ENCODE measurements at places on chromosomes 1 and 21. TPM values are rescaled to one million over a fixed set of nuclear protein-coding genes. Genes with fewer than 3 reads are reported as not detected.

FMO1 gene
- not detected for total RNA-seq

NUDT17 gene
- total RNA-seq = 2.3 TPM

GOLT1A gene
- 0.48 TPM for total RNA-seq

TINAGL1 gene
- not detected for total RNA-seq

FPGT gene
- 14.0 TPM for total RNA-seq

BSND gene
- total RNA-seq = 0.05 TPM

DCDC2B gene
- 0.37 TPM for total RNA-seq

GRCh38 chr1:216081445-216081844 lies 341.8 kb downstream of the USH2A start:
- no peak for ATAC-seq

DNA sequence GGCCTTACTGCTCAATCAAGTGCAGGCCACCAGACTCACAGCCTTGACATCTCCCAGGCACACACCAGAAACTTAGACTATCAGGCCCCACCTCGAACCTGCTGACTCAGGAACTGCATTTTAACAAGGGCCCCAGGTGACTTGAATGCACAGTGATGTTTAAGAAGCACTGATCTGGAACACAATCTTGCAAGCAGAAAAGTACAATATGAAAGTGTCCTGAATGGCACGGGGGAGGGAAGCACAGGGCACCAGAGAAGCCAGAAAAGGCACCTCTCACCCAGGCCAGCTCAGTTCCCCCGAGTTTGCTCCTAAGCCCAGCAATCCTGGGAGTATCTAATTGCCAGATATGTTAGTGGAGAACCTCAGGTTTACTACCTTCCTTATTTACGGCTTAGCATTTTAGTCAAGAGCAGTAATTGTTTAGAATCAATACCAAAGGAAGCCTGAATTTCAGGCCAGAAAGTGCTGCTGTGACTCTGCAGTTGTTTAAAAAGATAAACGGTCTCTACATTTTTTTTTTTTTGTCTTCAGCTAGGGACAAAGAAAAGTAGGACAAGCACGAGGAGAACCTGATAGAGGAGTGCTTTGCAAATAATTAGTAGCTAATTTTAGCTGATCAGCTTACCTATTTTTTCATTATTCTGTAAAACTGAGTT lies 50.9 kb upstream of the CDC42BPA start:
- ATAC-seq = no peak

- peak; percentile 88 for ATAC-seq
These were observed 14.8 kb upstream of the PIGM start for GRCh38 chr1:160046494-160047110.

DNA sequence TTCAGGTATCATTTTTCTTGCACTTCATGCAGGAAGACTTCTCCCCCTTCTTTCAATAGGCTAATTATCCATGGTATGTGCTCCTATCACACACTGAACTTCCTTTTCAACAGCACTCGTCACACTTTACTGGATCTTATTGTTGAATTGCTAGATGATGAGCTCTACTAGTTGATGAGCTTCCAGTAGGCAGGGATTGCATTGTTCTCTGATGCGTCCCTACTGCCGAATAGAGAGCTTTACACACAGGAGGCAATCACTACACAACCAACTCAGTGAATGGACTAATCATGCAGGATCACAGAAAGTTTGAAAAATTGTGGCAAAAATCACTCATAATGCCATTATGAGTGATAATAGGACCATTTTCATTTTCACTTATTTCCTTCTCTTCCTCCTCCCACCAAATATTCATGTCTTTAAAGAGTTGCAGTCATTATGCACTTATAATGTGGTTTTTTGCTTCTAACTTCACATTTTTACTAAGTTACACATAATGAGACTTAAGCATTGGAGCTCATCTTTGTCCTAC lies 128.1 kb upstream of the ZNF648 start:
- ATAC-seq = peak; percentile 75

GRCh38 chr1:117824616-117825015 lies 104.8 kb downstream of the GDAP2 start:
- no peak for ATAC-seq

DNA sequence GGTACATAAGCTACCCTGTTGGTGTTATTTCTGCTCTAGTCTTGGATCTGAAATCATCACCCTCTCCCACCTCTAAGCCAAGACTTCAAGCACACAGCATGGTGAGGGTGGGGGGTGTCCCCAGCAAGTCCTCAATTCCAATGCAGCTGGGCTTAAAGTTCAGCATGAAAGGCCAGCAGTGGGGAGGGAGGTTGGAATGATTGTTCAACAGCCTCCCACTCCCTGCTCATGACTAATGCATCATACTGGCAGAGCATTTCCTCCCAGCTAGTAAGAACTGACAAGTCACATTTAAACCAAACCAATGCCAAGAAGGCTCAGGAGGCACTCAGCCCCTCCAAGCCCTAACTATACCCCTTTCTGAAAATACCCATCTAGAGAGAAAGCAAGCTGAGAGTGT lies 50.1 kb downstream of the TIAM1 start:
- peak; percentile 95 for ATAC-seq

DNA sequence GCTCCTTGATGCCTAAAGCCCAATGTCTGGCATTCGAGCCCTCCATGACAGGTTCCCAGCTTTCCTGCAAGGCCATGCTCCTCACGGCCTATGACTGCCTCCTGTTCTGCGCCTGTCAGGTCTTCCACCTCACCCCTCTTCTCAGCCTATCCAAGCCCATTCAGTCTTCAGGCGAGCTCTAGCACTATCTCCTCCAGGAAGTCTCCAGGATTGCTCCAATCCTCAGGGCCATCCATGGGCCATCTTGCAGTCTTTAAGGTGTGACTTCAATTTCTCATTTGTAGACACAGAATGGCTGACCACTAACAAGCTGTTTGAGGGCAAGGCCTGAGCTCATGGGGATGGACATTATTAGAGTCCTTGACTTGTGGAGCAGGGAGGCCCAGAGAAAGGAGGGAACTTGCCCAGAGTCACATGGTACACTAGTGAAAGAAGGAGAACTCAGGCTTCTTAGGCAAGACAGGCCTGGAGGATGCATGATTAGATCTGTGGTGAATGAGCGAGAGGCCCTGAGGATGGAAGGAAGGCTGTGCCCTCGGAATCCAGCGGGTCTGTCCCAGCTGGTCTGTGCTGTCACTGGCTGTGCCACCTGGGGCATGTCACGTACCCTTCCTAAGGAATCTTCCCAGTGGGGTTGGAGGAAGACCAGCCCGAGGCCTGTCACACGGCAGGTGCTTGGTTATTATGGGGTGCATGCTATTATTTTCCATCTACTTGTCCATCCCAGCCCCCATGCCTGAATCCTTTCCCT lies 1.2 kb upstream of the ACOT11 start:
- no peak for ATAC-seq

- ATAC-seq = peak; percentile 82
These were observed 1.3 kb downstream of the CATSPER4 start for GRCh38 chr1:26191739-26192138.

DNA sequence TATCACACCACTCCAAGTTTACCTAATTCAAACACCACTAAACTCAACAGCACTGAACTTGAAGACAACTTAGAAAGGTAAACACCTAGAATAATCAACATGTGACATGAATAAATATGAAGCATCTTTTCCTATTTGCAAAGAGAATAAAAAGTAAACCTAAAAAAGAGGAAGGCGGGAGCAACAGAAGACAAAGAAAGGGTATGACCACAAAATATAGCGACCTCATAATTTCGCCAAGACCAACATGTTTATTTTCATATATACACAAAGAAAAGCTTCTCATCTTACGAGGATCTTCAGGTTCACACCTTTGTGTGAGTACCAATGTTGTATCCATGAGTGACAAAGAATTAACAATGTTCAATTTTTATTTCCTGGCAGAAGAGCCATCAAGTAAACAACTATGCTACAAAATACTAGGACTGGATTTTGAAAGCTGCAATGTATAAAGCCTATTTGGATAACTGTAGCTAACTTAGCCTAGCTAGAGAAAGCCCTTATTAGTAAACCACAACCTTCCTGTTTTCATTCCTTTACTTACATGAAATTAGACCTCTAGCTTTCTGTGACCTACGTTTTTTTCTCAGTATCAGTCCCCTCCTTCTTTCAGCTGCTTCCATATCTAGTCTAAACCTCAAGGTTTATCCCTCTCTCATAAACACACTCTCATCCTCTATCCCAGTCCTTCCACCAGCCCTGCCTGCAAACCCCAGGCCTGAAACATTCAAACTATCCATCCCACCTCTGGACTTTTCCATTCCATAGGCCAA lies 21.3 kb upstream of the PHTF1 start:
- ATAC-seq = peak; percentile 37

DNA sequence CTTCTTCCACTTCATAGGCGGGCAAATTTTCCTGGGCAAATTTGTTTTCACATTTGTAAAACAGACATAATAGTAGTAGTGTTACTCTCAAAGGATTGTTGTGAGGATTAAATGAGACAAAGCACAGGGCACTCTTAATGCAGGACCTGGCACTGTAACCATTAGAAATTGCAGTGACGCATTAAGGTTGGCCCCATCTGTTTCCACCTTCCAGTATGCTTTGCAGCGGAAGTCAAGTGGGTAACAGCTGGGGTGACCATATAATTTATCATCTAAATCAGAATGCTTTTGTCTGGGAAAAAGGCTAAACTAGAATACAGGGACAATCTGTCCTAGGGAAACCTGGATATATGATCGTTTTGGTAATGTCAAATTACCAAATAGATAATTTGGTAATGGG lies 132.5 kb upstream of the CACHD1 start:
- no peak for ATAC-seq

DNA sequence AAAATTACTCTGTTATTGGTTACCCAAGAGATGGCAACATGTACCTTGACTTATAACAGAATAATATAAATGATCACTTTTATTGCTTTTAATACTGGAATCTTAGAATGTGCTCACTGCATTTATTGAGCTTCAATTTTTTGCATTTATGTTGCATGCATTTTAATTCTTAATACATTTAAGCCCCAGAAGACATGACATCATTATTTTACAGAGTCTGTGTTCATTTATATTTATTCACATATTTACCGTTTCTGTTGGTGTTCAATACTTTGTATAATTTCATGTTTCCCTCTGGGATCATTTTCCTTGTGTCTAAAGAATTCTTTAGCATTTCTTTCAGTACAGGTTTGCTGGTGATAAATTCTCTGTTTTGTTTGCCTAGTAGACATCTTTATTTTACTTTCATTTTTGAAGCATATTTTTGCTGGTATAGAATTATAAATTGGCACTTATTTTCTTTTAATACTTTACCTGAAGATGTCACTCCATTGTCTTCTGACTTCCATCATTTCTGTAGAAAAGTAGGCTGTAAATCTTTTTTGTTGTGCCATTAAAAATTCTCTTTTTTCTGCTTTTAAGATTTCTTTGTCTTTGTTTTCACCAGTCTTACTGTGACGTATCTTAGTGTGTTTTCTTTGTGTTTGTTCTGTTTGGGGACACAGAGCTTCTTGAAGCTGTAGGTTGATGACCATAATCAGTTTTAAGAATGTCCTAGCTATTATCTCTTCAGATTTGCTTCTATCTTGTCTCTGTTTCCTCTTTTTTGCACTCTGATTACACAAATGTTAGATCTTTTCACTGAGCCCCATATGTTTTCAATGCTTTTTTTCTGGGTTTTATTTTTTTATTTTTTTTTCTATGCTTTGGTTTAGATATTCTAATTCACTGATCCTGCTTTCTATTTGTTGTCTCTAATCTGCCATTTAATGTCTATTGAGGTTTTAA lies 26.9 kb downstream of the DISP3 start:
- no peak for ATAC-seq

- no peak for ATAC-seq
These were observed 336.2 kb upstream of the ESRRG start for GRCh38 chr1:217059401-217059800.

DNA sequence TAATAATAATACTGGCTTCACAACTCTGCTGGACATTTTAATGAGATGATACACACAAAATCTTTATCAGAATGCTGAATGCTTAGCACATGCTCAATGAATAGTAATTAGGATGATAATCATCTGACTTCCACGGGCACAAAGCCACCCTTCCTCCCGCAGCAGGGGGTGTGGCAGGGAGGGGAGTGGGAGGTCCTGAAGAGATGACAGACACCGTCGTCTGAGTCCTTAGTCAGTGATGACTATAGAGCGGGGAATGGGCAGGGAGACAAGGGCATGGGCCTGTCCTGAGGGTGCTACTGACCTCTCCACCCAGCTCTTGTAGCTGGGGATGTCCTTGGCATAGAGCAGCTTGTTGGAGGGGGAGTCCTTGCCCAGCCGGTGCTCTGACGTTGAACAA lies 117.6 kb upstream of the CD34 start:
- ATAC-seq = no peak

DNA sequence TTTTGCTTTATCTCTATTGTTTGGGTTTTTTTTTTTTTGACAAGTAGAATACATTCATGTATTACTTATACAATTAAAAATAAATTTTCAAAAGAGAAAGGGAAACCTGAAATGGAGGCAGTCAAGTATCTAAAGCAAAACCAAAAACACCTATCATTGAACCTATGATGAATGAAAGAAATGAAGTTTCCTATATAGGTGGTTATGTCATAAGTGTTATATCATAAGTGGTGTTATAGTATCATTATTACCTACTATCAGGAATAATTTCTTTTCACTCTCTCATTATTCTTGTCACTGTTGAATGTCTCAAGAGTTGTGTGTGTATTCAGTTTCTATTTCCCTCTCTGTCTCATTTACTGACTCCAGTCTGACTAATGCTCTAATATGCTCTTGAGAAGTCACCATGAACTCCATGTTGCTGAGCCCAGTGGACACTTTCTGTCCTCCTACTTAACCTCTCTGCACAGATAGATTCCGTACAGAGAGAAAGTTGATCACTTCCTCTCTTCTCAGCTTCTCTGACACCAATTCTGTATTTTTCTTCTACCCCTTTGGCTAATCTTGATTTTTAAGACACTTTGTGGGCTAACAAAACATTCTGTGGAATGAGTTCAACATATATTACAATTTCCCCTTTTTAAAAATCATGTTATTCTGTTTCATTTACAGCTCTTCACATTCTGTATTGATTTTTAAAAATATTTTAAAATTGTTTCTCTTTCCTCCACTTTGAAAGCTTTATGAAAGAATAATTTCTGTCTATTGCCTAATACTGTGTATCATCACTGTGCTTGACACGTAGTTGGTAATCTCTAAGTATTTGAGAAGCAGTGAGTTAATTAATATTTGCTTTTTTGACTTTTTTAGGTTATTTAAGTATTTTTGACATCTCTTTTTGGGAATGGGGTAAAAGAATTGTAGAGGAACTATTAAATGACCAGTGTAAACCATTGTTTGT lies 50.1 kb downstream of the RASAL2 start:
- ATAC-seq = no peak

DNA sequence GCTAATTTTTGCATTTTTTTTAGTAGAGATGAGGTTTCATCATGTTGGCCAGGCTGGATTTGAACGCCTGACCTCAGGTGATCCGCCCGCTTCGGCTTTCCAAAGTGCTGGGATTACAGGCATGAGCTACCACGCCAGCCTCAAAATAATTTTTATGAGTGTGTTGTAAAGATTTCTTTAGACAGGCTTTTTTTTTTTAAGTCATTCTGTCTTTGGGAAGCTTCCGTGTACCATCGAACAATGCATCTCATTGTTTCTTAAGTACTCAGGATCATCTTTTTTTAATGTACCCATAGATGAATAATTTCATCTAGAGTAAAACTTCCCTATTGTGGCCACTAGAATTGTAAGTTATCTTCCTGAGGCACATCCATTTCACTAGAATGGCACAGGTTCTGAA lies 19.6 kb upstream of the SDC3 start:
- ATAC-seq = no peak
